ENCODE measurements at places on chromosomes 2 and 18.

DNA sequence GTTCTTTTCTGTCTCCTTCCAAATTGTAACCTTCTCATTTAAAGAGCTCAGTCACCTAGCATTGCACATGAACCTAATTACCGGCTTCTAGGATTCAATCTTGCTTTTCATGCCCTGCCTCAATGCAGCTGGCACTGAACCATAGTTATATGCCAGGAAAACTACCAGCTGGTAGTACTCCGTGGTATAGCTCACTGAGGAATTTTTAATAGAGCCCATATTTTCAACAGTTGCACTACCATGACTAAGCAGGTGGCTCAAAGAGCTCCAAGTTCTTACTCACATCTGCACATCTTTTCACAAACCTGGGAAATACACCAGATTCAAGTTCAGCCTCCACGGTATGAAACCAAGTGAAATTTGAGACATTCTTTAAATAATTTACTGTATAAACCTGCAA, 363.5 kb downstream of the GRB14 start:
- DNase-seq: no peak

DNA sequence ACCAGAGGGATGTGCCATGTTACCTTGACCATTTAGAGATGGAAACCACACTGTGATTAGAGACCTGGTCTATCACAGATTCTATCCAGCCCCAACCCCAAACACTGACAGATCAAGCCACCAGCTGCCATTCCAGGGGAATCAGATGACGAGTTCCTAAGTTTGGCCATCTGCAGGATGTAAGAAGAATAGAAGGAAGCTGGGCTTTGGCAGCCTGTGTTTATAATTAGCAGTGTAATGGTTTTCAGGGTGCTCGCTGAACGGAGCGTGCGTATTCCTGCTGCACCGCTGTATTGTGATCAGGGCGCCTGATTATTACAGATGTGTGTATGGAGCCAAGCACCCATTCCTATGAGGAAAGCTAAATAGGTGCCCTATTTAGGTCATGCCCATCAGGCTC, 138.1 kb downstream of the LRRC30 start:
- no peak for DNase-seq

GRCh38 chr2:21644266-21644665, 520.5 kb downstream of the TDRD15 start:
- no peak for DNase-seq

GRCh38 chr18:49647496-49648168, 85.8 kb downstream of the LIPG start:
- DNase-seq: no peak

- DNase-seq: no peak
These were observed 96.3 kb upstream of the ASB18 start for GRCh38 chr2:236360496-236360895.

- no peak for DNase-seq
These were observed 3.1 kb downstream of the EFR3B start for GRCh38 chr2:25044990-25045389.

GRCh38 chr18:70442933-70443332, 154.1 kb downstream of the SOCS6 start:
- no peak for DNase-seq

DNA sequence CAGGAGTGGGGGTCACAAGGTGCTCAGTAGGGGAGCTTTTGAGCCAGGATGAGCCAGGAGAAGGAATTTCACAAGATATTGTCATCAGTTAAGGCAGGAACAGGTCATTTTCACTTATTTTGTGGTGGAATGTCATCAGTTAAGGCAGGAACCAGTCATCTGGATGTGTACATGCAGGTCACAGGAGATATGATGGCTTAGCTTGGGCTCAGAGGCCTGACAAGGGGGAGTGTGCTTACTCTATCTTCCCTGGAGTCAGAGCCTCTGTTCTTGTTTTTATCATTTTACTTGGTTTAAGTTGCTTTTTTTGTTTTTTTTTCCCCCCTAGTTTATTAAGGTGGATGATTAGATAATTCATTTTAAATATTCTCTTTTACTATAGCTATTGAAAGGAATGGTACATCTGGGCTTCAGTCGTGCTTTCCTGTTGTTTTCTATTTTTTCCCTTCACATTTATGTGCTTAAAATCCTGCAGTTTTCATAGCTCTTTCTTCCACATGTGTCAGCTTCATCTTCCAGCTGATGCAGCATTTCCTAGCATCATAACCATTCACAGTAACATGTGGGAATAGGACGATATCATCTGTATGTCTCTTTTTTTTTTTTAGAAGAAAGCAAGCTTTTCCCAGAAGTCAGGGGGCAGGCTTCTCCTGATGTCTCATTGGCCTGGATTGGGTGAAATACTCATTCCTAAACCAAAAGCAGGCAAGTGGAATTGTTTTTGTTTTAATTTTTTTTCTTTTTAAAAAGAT, 15.4 kb downstream of the ZNF396 start:
- DNase-seq: no peak

- no peak for DNase-seq
These were observed 27.3 kb upstream of the CDCA7 start for GRCh38 chr2:173327421-173327820.

- DNase-seq: no peak
These were observed 24.9 kb downstream of the TET3 start for GRCh38 chr2:74009577-74009976.

GRCh38 chr18:10937743-10938640, 211.4 kb downstream of the PIEZO2 start:
- DNase-seq: no peak

DNA sequence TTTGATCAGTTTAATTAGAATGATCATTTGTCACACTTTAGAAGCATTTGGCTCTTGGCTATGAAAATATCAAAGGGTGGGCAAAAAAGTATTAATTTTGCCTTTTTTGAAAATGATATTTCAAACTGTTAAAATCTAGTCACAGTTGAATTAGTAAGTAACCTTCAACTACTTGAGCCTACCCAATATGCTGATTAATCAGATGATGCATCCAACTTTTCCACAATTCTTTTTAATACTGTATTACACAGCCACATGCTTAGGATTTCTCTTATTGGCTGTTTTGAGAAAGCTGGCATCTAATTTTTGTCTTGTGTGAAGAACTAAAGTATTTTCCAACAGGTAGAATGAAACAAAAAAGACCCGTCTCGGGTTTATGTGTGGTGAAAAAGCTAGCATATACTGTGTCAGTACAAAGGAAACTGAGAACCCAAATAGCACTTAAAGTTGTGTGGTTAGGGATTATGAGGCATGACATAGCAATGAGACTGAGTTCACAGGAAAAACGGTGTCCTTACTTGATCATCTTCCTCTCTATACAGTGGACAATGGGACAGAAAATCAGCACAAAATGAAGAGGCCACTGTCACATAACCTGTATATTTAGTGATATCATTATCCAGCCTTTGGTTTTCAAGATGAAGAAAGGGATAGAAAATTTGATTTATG, 11.7 kb downstream of the OSBPL6 start:
- no peak for DNase-seq

GRCh38 chr2:167332358-167332757, 444.1 kb downstream of the XIRP2 start:
- no peak for DNase-seq

- DNase-seq: peak; percentile 98
These were observed 135.9 kb upstream of the ARL4C start for GRCh38 chr2:234632527-234633391.

DNA sequence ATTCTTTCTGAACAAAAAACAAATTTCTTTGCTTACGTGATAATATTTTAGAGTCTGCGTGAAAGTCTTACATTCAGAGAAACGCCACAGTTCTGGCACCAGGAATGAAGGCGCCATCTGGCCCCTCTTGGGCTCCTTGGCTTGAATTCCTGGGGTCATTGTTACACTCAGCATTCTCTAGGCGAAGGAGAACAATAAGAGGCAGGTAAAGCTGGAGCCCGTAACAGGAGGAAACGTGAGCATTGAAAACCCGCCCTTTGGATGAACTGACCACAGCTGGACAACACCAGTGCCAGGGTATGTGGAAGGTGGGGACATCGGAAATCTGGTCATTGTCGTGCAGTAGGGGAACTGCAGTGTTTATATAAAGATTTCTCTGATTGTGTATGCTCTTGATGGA, 144.8 kb downstream of the RNF152 start:
- DNase-seq: no peak

GRCh38 chr2:173288561-173288960, 66.1 kb upstream of the CDCA7 start:
- peak; percentile 15 for DNase-seq

GRCh38 chr18:55018602-55019001, 59.3 kb upstream of the CCDC68 start:
- DNase-seq: no peak

GRCh38 chr18:36769611-36770314, 59.0 kb downstream of the TPGS2 start:
- no peak for DNase-seq

DNA sequence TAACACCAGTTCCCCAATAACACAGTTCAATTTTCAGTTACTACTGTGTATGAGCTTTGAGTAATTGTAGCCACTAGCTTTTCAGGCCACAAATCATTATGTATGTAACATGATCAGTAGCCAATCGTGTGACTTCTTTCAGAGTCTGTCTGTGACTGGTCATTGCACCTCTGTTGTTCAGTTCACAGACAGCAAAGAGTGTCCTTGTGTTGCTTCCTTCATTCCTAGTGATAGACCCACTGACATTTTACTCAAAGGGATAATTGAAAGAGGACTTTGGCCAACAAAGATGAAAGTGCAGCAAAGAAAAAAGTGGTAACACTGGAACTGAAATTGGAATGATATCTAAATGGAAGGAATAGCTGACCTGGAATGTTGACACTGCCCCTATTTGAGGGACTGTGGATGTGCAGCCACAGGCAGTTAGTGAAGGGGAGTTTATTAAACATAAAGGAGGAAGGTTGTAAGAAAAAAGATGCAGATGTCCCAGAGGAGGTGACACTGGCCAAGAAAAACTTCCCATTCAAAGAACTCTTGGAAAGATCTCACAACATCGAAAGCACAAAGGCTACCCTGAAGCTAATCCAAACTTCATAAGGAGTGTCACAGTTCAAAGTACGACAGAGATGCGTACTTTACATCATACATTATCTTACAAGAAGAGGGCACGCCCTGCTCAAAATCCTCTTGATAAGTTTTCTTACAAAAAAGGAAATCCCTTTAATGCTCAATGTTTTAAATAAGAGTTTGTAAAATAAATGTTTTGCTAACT, 19.3 kb downstream of the TTC39C start:
- DNase-seq: no peak

DNA sequence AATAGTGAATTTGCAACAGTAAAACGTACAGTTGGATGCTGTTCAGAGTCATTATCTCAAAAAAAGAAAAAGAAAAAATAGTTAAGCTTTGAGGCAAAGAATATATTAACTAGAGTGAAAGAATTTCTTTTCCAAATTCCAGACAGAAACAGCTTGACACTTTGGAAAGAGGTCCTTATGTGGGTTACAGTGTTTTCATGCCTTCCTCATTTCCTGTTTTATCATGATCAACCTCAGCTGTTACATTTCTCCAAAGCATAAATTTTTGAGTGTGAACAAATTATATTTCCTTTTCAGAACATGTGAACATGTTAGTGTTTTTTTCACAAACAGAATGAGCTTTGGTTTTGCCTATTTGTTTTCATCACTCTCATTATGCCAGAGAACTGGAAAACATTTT, 13.6 kb downstream of the FRZB start:
- no peak for DNase-seq

DNA sequence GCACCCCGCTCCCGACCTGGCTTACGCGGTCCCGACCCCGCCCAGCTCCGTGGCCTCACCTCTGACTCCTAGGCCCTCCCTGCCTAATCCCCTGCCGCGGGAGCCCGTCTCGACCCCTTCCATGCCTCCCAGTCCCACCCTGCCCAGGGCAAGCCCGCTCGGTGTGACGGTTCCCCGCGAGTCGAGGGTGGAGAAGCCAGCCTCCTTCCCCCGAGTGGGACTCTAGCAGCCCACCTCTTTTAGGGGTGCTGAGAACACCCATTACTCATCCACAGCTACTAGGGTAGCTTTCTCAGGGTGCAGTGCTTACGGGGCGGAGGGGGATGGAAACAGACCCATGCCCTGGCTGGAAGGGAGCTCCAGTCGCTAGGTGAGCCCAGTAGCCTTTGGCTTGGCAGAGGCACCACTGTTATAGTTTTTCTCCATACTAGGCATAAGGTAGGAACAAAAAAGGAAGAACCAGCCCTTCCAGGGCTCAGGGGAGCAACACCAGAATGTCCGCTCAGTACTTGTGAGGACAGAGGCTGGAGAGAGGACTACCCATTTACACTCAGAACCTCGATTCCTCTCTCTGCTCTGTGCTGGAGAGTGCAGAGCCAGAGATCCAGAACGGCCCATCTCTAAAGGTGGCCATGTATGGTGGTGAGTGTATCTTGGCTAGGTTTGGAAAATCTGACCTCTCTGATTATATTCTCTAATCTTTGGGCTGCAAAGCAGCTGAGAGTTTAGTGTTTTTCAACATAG, 606 bp downstream of the AGBL5 start:
- DNase-seq: no peak

DNA sequence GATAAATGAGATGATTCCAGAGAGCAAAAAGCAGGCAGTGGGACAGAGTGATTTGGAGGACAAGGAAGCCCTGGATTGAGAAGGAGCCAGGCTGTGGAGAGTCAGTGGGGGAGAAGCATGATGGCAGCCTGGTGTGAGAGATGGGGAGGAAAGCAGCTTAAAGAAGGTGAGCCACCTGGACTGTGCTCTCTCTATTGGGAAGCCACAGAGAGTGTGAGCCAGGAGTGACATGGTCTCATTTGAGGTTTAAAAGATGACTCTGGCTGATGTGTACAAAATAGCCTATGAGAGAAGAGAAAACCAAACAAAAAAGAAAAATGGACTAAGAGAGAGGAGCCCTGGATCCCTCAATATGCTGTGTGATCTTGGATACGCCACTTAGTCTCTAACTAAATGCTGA, 12.9 kb upstream of the EPAS1 start:
- no peak for DNase-seq

DNA sequence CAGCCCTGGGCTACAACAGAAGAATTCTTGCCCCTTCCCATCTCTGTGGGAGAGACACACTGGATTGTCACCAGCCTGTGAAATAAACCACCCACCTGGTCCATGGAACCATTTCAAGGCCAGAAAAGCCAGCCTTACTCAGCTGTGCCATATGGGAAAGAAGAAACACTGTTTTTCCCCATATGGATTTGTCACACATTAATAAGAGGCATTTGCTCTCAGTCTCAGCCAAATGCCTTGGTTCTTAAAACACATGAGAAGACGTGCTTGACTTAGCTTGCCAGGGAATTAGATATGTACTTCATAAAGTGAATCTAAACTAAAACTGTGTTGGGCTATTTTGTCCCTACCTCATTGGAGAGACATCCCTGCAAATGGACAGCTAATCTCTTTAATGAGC, 308.6 kb upstream of the TNP1 start:
- DNase-seq: no peak

GRCh38 chr18:42654556-42654955, 460.9 kb downstream of the RIT2 start:
- DNase-seq: no peak

GRCh38 chr2:23636426-23636825, 251.4 kb downstream of the KLHL29 start:
- no peak for DNase-seq

GRCh38 chr2:109463236-109463635, 150.5 kb downstream of the SEPTIN10 start:
- DNase-seq: no peak

- no peak for DNase-seq
These were observed 6.4 kb upstream of the SP9 start for GRCh38 chr2:174328114-174328960.

GRCh38 chr2:234158812-234159211, 108.3 kb downstream of the SPP2 start:
- no peak for DNase-seq

Measured in AG04450 (cell line).